PC-9 (cell line): ENCODE measurements at places on chromosomes 5 and 9.

DNA sequence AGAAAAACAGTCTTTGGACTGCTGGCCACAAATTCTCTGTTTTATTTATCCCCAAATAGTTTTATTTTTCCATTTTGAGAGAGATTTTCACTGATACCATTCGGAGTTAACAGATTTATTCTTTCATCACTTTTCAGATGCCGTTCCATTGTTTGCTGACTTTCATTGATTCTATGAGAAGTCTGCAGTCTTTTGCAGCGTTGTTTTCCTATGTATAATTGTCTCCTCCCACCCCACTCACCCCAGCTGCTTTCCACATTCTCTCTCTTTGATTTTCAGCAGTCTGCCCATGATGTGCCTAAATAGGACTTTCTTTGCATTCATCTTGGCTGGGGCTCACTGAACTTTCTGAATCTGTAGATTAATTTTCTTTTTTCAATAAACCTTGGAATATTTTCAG, 107.6 kb downstream of the C9orf50 start:
- no peak for DNase-seq
- peaks cover 7% of the 10 kb centered on the region for H3K4me1 ChIP-seq
- H3K4me3 ChIP-seq: no peak overlapping the region
- H3K36me3 ChIP-seq: no peaks in the 10 kb centered on the region
- H3K27me3 ChIP-seq: no peaks in the 10 kb centered on the region

DNA sequence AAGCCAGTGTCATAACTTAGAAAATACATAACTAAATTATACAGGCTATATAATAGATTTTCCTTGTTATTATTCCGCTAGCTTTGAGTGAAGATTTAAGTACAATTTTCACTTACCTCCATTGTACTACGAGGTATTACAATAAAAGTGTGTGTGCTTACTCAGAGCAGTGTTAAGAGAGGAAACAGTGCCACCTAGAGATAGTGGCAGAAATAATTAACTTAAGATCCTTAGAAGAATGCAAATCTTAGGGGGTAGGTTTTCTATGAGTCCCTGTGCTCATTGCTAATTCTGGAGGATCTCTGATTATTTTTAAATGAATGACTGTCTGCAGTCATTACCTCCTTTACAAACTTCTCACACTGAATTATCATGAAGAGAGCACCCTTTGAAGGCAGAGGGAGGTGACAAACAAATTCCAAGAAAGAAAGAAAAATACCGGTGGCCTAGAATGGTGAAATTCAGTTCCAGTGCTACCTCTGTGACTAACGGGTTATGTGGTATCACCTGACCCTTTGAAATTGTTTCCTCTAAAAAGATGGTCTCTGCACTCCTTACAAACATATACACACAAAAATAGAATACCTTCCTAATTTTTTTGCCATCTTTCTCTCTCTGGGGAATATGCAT, 379.8 kb downstream of the TRIM36 start:
- no peak for DNase-seq
- H3K27ac ChIP-seq: no peak overlapping the region
- no peak overlapping the region for H3K4me3 ChIP-seq

DNA sequence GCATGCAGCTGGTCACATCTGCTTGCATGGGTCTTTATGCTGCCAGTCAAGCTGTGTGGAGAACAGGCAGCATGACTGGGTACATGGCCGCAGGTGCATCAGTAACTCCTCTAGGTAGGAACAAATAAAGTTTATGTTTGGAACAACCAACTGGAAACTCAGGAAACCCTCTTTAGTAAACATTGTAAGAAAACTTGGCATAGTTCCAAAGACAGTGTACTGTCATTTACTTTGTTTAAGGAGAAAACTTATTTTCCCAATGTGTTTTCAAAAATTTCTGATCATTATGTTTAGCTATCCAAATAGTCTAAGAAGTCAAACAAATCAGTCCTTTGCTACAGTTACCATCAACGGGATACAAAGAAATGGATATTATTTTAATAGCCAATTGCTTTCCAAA, 386.0 kb downstream of the CHSY3 start:
- no peaks in the 10 kb centered on the region for H3K36me3 ChIP-seq
- DNase-seq: no peak
- H3K4me3 ChIP-seq: no peak overlapping the region
- H3K4me1 ChIP-seq: peaks cover 9% of the 10 kb centered on the region; the same call in 1 of the 2 replicates

DNA sequence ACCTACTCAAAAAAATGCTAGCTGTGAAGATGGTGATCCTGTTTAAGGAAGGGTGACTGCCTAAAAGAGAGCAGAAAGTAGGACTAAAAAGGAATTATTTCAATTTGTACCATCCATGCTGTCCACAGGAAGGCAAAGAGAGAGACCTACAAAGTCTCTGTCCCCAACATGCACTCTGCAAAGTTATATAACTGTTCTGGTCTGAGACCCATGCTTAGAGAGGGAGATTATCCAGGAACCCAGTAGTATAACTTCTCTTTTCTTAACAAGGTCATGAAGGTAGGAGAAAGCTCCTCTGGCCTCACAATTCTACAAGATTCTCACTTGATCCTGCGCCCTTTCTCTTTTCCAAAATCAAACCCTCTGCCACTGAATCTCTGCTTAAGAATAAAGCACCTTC, 25.8 kb downstream of the SLC22A4 start:
- no peak overlapping the region for H3K27ac ChIP-seq
- no peaks in the 10 kb centered on the region for H3K36me3 ChIP-seq

DNA sequence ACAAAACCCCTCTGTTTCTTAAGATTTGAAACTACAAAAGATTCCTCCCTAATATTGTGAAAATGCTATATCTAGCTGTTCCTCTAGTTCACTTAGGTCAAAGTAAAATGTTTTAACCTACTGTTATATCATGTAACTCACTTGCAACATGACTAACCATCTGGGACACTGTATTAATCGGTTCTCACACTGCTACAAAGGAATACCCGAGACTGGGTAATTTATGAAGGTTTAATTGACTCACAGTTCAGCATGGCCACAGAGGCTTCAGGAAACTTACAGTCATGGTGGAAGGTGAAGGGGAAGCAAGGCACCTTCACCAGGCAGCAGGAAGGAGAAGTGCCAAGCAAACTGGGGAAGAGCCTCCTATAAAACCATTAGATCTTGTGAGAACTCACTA, 34.7 kb downstream of the DIMT1 start:
- H3K4me3 ChIP-seq: no peak overlapping the region
- no peaks in the 10 kb centered on the region for H3K27me3 ChIP-seq
- H3K4me1 ChIP-seq: no peaks in the 10 kb centered on the region
- no peak for DNase-seq
